ENCODE measurements at places on chromosomes 7 and 10.

GRCh38 chr10:110725801-110726630 is 81.9 kb downstream of the RBM20 start:
- no peak for DNase-seq

- DNase-seq = no peak
These were observed 373.3 kb upstream of the GALNT17 start for GRCh38 chr7:70758646-70759045.

DNA sequence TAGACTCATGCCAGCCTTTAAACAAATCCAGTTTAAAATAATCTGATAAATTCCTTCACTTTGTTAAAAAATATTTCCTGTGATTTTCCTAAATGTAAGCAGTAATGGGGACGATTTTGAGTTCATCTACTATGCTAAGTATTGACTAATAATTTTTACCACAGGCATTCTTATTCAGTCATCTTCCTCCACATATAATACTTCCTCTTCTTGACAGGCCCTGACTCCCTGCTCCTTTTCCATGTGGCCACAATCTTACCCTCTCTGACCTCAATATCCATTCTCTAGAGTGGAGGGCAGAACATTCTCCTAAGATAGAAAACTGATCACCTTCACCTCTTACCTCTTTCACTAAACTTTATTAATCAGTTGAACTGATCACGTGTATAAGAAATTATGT is 7.8 kb downstream of the DNAJC2 start:
- DNase-seq = no peak

- no peak for DNase-seq
These were observed 50.8 kb upstream of the ECHDC3 start for GRCh38 chr10:11691319-11691755.

DNA sequence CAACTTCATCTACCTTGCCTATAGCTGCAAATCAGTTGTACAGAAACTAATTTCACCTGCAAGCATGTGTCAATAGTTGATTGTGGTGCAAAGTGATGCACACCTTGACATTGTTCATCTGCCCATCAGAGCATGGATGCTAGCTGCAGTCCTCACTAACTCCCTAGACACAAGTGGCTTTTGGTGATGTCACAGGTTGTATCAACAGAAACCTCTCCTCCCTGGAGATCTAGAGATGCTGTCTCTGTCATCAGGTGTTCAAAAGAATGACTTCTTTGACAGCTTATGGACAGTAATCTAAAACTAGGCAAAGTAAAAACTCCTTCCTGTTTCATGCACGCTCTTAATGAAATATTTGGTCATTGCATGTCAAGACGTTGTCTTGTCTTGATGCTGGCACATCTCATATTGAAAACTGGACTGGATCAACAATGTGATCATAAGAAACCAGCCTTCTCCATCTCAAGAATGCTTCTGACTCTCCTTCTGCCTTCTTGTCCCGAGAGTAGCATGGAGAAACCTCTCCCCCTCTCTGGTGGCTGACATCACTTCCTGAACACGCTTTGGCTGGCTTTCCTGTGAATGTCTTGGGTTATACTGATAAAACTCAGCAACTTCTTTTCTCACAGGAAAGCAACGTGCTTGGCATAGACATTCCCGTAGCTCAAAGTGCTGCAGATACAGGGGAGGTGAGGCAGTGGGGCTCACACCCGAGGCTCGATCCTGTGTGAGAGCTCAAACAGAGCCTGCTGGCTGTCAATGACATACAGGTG is 176.2 kb upstream of the CDCA7L start:
- DNase-seq = no peak

DNA sequence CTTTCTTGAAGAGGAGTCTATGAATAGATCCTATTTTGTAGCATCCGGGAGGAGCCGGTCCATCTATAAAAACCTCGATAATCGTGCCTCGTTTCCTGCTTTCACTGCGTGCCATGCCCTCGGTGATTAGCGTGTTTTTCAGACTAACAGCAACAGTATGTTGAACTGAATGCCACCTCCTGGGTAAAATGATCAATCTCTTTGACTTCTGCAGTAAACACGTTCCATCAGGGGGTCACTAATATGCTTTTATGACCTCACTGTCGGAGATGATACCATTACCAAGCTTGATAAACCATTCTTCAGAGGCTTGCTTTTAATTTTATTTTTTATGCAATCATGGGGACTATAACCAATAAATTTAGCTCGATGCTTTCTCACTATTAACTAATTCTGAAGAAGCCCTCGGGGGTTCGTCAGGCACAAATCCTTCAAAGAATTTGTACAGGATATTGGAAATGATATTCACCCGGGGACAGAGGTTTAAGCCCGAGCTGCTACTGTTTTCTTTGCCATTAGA is 228.3 kb downstream of the ADARB2 start:
- DNase-seq = no peak

All from activated T-helper 2 cell treated with anti-CD3 and anti-CD28 coated beads, Interferon-gamma antibody, Interleukin-2, Interleukin-4, amounts not matched to agents 10 μg/mL and 5 μg/mL and 100 μg/mL, durations not matched to agents 14 hours and 24 hours and 36 hours (primary cell).